ENCODE measurements at places on chromosomes 1 and 21.

- DNase-seq = no peak
Measured at GRCh38 chr1:234840253-234840652, 230.3 kb upstream of the IRF2BP2 start.

DNA sequence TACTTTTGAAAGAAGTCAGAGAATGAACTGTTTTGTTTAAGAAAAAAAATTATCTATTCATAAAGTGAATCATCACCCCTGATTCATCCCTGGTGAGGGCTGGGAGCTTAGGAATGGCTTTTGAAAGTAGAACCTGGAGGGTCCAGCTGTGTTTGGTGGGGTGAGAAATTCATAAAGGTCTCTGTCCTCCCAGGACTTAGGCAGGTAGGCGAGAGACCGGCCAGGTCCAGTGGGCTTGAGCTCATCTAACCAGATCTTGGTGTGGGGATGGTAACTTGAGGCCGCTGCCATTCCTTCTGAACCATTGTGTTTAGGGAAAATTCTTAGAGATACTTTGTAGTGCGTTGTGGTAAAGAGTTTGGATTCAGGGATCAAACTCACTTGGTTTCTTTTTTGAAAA is 156.8 kb upstream of the TNR start:
- DNase-seq = no peak

- no peak for DNase-seq
Measured at GRCh38 chr1:178886551-178886950, 15.7 kb upstream of the ANGPTL1 start.

GRCh38 chr1:177206831-177207355 is 36.1 kb downstream of the BRINP2 start:
- DNase-seq = no peak

- no peak for DNase-seq
Measured at GRCh38 chr21:15204970-15205286, 140.1 kb upstream of the NRIP1 start.

- DNase-seq = no peak
Measured at GRCh38 chr21:15141261-15141970, 76.6 kb upstream of the NRIP1 start.

Measured in ovary (tissue), 10 donors.